Memory B cell (primary cell): ENCODE measurements at places on chromosomes 6 and 20.
A peak's percentile ranks its signal among the peaks of the same experiment; 100 is the strongest.

- peak; percentile 78 for DNase-seq
These were observed 1.1 kb downstream of the ZNF165 start for GRCh38 chr6:28081486-28081751.

DNA sequence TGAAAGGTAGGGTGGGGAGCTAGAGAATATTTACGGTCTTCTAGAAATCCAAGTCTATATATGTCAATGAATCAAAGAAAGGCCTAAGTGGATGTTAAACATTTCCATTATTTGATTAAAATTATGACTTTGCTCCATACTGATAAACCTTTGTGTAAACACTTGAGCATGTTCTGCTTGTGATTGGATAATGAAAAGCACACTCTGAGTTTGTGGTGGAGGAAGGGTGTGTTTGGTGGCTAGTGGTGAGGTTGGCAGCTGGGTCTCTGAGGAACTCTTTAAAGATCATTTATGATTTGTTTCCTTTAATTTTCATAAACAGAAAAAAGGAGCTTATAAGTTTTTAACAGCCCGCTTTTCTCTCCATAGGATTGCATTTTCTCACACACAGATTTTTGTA lies 84.7 kb downstream of the RFPL4B start:
- no peak for DNase-seq

DNA sequence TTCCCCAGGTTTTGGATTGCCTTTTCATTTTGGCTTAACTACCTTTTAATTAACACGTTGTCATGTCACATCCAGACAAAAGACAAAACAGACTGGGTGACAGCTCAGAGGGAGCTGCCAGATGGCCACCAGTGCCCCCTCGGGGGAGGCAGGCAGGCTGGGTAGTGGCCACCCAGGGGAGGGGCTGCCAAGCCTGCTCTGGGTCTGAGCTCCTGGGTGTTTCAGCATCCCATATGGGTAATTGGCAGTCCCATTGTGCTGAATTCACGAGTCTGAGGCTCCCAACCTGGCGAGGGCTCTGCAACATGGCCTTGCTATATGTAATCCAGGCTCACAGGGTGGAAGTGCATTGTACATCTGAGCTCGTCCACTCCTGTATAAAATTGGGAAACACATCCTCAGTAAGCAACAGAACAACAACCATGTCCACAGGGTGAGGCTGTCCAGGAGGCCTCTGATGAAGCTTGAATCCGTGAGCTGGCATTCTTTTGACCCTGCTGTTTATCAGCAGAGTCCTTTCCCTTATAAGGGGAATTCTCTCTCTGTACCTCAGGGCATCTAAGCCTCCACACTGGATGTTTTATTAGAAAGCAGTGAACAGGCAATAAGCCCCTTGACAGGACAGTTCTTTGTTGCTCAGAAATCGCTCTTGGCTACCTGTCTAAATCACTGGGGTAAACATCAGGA lies 111.7 kb upstream of the SLC22A23 start:
- DNase-seq: no peak

GRCh38 chr6:105106260-105106659 lies 73.6 kb downstream of the POPDC3 start:
- no peak for DNase-seq

DNA sequence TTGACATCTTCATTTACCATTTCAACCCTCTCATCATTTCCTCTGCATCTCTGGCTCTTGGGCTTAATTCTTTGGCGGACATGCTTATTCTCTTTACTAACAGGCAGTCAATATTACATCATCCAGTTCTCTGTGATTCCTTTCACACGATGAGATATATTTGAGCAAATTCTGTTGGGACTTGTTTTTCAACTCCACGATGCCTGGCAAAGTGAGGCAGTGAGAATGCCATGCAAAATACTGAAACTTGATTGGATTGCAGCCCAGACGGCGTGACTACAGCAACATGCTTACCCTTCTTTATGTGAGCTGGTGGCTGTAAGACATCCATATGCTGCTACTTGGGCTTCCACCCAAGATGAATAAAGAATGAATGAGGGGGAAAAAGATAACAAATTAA lies 101.7 kb upstream of the SPACA1 start:
- DNase-seq: no peak
